ENCODE measurements at places on chromosomes 2 and 18.

DNA sequence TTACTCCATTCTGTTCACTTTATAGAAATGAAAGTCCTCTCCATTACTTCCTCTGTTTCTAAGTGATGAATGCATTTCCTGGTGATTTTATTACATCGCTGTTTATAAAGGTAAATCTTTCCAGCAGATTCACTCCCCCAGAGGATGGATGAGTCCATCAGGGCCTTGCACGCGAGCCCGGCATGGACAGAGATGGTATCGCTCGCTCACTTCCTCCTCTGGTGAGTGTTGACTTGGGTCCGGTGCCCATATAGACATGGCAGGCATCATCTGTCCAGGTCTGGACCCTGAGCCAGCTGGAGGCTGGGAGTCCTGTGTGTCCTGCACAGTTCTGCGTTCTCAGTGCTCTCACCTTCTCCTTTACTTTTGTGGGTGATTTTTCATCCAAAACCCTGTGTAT is 733.6 kb upstream of the SALL3 start:
- DNase-seq = no peak

DNA sequence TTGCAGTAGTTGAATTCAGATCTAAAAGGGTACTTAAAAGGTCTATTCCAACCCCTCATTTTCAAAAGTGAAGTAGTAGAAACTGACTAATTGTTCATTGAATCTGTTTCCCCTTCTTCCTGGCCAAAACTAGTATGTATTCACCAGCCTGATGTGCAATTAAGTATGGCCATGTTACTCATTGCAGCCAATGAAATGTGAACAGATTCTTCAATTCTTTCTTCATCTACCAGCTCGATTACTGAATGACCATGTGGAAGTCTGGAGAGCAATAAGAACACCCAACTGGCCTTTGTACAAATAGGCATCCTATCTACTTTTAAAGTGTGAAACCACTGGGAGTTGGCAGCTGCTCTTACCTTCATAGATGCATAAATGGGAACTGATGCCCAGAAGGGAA is 449.0 kb upstream of the ID2 start:
- no peak for DNase-seq

DNA sequence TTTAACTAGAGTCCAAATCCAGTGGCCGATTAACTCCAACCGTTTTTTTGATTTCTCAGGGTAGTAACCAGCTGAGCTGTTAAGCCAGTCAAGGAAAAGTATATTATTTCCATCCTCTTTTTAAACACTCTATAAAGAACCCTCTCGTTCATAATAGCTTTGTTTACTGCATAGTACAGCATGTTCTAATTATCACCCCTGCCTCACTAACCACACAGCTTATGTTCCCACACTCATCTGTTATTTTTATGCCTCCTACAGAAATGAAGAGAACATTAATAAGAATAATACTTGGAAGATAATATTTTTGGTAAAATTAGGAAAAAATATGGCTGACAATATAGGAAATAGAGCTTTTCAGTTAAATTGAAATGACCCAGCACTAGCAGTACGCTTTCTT is 2132.8 kb upstream of the CELF4 start:
- DNase-seq = no peak

- no peak for DNase-seq
Observed at GRCh38 chr2:134714228-134714627, 4.6 kb downstream of the TMEM163 start.

GRCh38 chr2:136212426-136213378 is 94.8 kb upstream of the CXCR4 start:
- no peak for DNase-seq

DNA sequence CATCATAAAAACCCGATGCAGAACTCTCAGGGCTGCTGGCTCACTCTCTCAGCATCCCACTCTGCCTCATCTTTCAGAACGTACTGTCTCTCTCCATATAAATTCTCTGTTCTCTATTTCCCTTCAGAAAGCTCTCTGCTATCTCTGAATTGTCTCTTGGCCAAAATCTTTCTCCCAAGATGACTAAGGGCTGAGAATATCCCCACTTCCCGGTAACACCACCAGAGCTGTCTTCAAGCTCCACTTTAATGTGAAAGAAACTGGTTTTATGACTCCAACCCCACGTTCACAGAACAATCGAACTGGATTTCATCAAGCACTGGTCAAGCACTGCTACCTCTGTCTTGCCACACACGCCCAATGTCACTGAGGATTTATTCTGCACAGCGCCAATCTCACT is 22.4 kb downstream of the TGFBRAP1 start:
- DNase-seq = no peak

- no peak for DNase-seq
Observed at GRCh38 chr2:165500001-165500400, 30.5 kb downstream of the CSRNP3 start.

- DNase-seq = no peak
Observed at GRCh38 chr18:79642626-79643025, 37.0 kb upstream of the CTDP1 start.

DNA sequence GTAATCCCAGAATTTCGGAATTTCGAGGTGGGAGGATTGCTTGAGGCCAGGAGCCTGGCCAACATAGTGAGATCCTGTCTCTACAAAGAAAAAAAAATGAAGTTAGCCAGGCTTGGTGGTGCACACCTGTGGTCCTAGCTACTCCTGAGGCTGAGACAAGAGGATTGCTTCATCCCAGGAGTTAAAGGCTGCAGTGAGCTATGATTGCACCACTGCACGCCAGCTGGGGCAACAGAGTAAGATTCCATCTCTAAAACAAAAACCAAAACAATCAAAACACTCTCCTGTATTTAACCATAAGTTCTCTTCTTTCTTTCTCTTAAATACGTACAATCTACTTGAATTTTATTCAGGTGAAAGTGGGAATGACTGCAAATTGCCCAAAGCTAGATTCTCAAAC is 33.8 kb upstream of the NEDD4L start:
- no peak for DNase-seq

DNA sequence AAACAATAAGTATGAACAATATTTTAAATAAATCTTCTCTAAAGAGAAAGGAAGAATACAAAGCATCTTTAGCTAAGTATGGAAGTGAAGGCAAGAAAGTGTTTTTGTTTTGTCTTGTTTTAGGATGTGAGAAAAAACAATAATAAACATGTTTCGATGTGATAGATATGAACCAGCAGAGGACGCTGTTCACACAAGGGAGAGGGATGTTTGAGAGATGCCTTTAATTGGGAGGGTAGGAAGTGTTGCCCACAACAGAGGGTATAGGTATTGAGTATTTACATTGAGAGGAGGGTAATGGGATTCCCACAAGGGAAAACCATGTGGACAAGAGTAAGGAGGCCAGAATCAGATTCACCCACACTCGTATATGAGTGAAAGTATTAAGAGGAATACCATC is 55.1 kb downstream of the CDH19 start:
- DNase-seq = no peak

DNA sequence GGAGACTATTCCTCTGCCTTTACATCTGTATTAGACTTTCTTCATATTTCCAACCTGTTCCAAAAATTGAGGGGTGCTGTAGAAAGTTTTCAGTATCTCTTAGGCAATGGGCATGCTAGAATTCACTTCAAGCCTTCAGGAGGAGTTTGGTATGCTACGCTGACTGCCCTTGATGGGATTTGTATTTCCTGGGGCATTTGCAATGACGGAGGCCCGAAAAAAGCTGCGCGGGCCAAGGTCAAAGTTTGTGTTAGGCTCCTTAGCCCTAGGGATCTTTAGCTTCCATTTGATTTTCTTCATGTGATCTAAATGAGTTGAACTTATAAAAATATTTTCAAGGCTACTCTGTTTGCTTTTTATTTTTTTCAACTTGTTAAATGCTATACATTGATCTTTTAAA is 5.1 kb downstream of the CPS1 start:
- no peak for DNase-seq

GRCh38 chr18:74422541-74422940 is 34.6 kb downstream of the DIPK1C start:
- DNase-seq = no peak

DNA sequence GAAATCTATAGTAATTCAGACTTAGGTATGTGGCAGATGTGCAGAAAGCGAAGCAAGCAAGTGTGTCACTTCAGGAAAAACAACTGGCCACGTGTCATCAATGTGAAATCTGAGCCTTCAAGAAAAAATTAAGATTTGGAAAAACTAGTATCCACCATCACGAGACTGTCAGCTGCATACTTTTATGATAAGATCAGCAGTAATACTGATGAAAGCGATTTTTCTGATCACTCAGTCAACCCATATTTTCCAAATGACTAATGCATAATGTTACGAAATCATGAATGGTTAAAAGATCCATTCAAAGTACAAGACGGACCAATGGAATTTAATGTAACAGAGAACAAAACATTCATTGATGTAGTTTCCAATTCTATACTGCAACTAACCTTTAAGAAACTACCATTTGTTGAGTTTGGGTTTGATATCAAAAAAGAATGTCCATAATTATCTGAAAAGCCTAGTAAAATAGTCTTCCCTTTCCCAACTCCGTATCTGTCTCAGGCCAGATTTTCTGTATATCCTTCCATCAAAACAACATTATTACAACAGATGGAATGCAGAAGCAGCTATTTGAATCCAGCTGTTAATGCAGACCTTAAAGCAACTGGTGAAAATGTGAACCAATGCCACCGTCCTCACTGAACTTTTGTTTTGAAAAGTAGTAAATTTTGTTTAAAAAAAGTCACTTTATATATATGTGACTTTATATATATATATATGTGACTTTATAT is 17.0 kb upstream of the BCL2 start:
- DNase-seq = peak; percentile 26

DNA sequence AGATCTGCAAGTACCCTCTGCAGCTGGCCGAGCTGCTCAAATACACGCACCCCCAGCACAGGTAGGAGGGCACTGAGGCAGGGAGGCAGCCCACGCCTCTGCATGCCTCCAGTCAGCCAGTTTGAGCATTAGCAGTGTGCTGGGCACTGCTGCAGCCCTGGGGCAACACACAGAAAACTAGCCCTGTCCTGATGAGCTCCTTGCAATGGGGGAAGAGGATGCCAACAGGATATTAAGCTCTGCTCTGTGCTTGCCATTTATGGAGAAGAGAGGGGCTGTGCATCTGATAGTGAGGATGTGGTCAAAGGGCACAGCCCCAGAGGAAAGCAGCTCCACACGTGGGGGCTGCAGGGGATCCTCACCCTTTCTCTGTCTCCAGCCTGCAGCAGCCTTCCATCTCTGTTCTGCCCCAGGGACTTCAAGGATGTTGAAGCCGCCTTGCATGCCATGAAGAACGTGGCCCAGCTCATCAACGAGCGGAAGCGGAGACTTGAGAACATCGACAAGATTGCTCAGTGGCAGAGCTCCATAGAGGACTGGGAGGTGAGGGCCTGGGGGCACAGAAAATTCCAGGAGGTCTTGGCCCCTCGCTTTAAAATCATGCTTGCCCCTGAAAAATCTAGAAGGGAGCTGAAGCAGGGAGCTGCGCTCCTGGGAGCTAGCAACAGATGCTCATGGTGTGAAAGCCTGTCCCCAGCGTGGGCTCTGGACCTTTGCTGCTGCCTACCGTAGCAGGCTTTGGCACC is 51.7 kb downstream of the FAM168B start:
- DNase-seq = no peak

DNA sequence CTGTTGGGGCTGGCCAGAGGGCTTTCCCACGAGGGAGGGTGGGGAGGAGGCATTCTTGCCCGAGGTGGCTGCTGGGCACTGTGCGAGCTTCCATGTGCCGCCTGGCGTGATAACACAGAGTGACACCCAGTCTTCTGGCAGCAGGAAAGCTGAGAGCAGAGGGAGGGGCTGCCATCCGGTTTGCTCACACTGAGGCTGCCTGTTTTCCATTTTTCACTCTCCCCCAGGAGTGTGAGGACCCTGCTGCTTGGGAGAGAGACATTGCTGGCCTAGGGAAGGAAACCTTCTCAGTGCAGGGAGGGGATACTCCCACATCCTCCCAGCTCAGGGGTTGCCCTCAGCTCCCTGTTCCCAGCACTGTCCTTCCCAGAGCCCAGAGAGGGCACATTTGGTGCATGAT is 73.1 kb downstream of the INHBB start:
- no peak for DNase-seq

GRCh38 chr2:56199492-56199891 is 15.7 kb downstream of the CCDC85A start:
- DNase-seq = no peak

DNA sequence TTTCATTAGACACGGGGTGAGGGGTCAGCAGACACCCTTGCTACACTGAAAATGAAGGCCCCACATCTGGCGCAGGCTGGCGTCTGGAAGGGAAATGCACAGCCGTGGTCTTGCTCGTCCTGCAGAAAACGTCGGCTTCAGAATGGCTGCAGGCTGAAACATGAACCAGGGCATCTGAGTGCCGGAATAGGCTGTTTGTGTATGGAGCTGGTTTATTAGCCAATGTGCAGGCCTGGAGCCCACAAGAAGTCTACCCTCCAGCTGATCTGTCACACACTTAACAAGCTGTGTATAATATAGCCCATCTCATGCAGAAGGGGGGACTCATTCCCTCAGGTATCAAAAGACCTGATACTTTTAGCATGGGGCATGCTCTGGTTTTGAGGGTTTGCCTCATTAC is 153.4 kb upstream of the SOX11 start:
- DNase-seq = no peak

- DNase-seq = no peak
Observed at GRCh38 chr2:8684878-8685696, 3.2 kb downstream of the ID2 start.

- DNase-seq = peak; percentile 52
Observed at GRCh38 chr2:80126596-80127189, 177.9 kb downstream of the LRRTM1 start.

- no peak for DNase-seq
Observed at GRCh38 chr2:61588566-61588965, 50.4 kb upstream of the XPO1 start.

DNA sequence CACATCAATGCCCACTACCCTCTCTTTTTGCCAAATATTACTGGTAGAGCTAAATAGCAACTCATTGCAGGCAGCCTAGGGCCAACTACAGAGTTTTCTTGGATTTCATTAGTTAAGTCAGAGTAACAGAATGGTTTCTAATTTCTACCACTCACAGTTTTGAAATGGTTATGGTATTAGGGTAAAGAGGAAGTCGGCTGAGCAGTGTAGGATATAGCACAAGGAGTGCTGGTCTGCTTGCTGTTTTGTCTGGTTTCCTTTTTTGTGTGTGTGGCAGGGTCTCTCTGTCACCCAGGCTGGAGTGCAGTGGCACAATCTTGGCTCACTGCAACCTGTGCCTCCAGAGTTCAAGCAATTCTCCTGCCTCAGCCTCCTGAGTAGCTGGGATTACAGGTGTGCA is 289.2 kb upstream of the CCDC68 start:
- no peak for DNase-seq

DNA sequence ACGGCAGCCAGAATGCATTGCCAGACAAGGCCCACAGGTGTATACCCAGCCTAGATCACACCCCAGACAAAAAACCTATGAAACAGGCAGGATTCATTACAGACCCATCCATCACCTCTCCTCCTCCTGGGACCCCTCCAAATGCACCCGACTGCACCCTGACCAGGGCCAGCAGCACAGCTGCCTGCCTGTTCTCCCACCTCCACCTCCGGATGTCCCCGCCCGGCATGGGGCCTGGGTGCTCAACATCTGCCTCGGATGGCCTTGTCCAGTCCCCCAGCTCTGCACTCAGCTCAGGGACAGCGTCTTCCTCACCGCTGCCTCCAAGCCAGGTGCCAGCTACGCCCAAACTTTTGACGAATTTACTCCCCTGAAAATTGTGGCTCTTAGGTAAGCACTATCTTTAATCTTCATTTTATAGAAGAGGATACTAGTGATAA is 91.1 kb downstream of the TPO start:
- DNase-seq = no peak

Measured in urothelium cell line (cell line).